ENCODE measurements at places on chromosomes 16 and 17.

- DNase-seq = no peak
Measured at GRCh38 chr16:70151391-70151790, 22.2 kb upstream of the CLEC18C start.

- DNase-seq = no peak
Measured at GRCh38 chr16:4612977-4613635, 1.6 kb downstream of the UBALD1 start.

DNA sequence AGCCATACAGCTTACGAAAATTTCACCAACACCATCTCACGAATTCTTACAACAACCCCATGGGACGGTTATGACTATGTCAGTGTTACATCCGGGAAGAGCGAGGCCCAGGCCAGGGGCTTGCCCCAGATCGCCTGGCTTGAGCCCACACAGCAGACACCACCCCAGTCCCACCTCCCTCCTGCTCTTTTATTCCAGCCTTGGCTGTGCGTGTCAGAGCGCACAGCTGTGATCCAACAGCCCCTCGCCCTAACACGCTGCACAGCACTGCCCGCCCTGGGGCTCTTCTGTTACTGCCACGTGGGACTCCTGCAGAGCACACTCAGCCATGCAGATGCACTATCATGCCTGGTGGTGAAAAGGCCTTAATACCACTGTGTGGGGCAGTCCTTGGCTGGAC lies 127.9 kb downstream of the ENGASE start:
- no peak for DNase-seq

DNA sequence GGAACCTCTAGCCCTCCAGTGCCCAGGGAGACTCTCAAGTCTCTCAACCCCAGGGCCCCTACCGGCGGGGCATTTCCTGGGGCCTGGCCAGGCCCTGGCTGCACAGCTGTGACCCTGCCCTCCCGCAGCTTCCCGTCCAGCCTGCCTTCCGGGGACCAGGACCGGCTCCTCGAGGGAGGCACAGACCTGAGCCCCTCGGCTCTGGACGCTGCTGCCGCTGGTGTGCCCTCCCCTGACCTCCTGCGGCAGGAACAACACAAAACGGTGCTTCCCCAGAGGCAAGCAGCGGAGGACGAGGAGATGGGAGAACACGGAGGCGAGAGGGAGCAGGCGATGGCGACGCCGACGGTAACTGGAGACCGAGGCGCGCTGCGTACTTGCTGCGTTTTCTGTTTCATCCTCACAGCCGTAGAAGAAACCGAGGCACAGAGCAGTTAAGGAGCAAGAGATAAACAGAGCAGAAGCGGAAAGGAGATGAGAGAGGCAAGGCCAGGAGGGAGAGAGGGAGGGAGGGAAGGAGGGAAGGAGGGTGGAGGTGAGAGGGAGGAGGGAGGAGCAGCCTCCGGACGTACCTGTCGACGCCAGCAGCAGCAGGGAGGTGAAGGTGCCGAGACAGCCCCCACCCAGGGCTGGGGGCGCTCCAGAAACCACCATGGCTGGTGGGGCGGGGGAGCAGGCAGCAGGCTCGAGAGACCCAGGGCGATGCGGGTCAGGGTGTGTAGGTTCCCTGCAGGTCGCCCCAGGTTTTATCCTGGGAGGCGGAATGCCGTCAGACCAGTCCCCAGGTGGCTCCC lies at the start of gene PRSS22:
PRSS22 (minus strand) TSS at position 720 of the 794 bp plus-strand sequence; CDS start at position 654, 66 bp downstream.
- no peak for DNase-seq

DNA sequence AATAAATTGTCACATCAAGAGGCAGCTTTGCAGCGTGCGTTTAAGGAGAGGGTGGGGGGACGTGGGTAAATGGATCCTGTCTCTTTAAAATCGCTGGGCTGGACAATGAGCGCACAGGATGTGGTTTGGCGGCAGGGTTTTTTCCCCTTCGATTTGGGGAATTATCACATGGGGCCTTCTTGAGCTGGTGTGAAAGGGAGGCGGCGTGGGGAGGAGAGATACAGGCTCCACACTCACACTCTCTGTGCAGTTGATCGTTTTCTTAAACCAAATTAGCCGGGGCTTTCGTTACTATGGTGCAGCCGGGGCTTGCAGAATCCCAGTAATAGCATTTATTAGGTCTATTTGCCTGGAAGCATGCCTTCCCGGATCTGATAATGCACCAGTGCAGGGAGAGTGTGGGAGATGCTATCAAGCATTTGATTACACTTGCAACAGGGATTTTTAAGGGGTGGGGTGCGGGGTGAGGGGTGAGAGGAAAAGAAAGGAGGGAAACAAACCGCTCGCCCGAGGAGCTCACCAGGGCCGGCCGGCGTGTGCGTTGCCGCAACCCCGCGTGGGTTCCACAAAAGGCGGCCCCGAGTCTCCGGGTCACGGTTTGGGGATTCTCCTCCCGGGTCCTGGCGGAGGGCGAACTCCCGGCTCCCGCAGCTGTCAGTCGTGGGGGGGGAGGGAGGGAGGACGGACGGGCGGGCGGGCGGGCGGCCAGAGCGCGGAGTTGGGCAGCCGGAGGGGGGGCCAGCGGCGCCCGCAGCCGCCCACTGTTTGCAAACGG lies 58.8 kb upstream of the GSE1 start:
- peak; percentile 35 for DNase-seq

GRCh38 chr17:80727409-80727755 lies 182.7 kb downstream of the RPTOR start:
- no peak for DNase-seq

DNA sequence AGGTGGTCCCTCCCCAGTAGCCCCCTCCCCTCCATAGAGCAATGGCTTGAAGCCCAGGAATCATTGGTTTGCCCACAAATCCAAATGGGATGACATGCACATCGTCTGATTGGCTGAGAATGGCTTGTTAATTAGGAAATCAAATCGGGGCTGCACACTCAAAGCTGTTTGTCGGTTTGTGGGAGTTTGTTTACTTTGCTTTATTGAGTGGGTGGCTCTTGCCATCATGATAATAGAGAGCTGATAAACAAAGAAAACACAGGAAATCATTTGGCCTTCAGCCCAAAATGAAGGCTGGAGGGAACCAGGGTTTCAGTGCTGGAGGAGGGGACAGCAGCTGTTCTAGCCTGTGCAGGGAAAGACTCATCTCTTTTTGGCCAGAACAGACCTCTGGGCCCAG lies 316.3 kb downstream of the CBLN1 start:
- no peak for DNase-seq

DNA sequence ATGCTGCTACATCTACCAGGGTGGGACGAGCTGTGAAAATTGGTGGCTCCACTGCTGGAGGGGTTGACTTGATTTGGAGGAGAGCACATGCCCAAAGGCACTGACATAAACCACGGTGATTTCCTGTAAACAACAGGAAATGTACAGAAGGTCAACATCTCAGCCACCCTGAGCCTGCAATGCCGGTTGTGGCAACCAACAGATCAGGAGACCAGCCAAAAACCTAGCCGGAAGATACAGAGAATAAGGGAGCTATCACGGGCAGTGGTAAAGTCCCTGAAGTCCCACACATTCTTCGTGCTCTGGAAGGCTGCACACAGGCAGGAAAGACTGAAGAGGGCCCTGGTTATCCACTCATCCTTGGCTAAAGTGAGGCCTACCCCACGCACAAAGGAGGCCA lies 56.2 kb downstream of the ADCY9 start:
- no peak for DNase-seq

GRCh38 chr17:8332688-8333087 lies 7.0 kb upstream of the ODF4 start:
- DNase-seq = no peak

GRCh38 chr16:81604960-81605383 lies 160.4 kb downstream of the CMIP start:
- DNase-seq = no peak

DNA sequence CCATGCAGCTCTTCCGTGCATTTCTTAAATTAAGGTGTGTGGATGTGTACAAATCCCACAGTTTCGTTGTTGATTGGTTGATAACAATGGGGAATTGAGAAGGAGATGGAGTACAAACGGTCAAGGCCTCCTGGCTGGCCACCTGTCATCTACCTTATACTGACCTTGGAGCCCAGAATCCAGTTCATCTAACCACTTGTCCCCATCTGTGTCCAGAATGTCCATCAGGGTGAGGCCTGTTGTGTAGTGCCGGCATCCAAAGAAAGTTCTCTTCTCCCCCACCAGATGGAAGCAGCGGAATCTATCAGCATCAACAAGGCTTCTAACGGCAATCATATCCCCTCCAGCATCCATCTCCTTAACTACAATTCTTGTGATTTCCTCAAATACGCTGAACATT lies 1.5 kb downstream of the GSDMB start:
- no peak for DNase-seq

DNA sequence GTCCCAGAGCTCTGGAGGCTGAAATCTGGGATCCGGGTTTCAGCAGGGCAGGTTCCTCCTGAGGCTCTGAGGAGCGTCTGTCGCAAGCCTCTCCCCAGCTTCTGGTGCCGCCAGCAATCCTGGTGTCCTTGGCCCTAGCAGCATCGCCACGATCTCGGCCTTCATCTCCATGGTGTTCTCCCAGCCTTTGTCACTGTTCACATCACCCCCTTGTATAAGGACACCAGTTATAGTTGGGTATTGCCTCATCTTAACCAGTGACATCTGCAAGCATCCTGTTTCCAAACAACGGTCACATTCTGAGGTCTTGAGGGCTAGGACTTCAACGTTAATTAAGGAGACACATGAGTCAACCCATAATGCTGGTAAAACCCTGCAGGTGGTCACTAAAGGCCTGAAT lies 2.8 kb upstream of the PPP1R27 start:
- no peak for DNase-seq

DNA sequence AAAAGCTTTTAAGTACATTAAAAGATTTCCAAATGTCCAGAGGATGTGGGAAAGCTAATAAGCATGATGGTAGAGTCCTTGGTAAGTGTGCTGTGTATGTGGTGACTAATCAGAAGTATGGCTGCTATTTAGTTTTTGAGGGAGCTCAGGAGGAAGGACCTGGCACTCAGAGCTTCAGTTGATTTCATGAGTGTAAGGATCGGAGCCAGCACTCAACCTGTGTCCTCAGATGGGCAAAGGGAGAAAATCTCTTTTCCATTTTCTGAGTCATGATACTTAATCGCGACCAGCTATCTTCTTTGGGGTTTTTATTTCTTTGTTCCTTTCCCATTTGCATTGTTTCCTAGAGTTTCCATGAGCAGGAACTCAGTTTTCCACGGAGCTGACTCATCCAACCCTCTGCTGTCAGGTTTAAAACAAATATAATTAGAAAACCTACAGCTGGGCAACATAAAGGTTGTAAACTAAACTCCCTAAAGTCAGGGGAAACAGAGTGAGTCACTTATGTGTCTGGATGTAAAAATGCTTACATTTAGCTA lies 125.4 kb downstream of the MAP2K6 start:
- DNase-seq = no peak

DNA sequence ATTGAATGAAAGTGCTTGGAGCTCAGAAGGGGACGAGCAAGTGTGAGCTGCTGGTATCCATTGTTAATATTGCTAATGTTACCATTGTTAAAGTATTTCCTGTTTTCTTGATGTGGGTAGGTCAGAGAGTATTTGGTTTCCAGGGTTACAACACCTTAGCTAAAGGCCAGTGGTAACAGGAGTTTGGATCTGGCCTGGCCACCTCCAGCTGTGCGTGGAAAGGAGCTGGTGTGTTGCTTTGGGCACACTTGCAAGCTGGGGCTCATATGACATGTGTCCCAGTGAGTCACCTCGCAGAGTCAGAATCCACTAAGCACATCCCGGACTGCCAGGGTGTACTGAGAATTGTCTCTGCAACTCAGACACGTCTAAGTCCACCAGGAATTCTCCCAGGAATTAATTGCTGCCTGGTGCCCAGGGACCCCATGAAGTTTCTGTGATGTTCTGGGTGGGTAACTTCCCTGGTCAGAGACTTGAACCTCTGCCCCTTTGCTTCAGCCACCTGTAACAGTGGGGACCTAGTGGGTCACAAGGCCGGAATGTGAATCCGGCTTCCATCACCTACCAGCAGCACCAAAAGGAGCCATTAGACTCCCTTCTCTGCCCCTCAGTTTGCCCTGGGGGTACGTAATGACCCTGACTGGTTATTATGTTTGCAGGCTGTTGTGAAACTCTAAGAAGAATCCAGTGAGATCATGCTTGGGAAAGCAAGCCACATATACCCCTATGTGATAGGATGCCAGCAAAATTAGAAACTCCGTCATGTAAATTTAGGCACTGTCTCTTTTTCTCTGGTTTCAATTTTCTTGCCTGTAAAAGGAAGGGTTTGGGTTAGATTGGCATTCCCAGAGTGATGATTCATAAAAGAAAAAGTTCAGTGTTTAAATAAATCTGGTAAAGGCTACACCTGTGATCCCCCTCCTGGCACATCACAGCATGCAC lies 12.8 kb downstream of the SLC6A2 start:
- no peak for DNase-seq

DNA sequence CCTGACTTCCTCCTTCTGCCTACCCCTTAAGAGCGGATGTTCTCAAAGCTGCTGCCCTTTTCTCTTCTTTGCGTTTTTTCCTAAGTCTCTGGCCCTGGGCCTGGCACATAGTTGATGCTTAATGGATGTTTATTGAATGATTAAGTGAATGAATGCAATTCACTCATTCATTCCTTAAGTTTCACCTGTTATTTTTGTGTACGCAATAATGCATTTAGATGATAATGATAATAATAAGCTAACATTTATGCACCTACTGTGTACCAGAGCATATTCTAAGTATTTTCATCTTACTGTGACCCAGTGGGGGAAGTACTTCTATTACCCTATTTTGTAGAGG lies 4.4 kb downstream of the CCL5 start:
- DNase-seq = no peak

DNA sequence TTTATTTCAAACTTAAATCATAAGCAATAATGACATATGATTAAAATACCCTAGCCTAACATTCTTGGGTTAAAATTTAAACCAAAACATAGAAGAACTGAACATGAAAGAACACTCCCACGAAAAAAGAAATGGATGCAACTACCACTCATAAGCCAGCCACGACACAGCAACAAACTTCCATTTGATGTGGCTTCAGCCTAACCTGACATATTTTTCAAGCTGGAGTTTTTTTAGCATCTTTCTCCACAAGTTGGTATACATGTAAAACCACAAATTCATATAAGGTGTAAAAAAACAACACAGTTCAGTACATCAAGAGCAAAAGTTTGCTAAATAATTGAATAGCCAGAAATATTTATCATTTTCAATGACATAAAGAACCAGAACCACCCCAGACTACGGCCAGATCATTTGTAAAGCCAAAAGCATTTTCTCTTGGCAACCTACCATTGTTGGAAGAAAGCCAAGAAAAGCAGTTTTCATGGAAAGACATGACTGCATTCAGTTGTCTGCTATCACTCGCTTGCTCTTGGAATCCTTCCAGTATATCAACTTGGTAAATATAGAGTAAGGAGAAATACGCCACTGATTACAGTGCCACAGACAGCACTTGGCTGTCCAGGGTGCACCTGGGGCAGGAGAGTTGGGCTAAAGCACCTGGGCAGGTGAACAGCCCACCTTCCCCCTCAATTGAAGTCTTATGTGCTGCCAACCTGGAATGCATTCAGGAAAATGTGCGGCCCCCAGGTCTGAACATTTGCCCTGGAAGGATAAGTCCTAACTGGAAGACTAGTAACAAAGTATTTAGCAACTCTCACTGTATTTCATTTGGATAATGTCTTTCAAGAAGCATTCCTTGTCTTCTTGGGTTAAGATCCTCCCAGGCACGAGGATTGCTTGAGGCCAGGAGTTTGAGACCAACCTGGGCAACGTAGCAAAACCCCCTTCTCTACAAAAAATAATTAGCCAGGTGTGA lies 60.5 kb downstream of the CREBBP start:
- no peak for DNase-seq

GRCh38 chr17:72392056-72393010 lies 271.5 kb downstream of the SOX9 start:
- no peak for DNase-seq

- no peak for DNase-seq
Measured at GRCh38 chr17:49829026-49829425, 18.8 kb downstream of the TAC4 start.
